ENCODE measurements at places on chromosomes 5 and 9.
A peak's percentile ranks its signal among the peaks of the same experiment; 100 is the strongest.

- DNase-seq = no peak
These were observed 49.2 kb upstream of the PPP1R2B start for GRCh38 chr5:156800929-156801328.

DNA sequence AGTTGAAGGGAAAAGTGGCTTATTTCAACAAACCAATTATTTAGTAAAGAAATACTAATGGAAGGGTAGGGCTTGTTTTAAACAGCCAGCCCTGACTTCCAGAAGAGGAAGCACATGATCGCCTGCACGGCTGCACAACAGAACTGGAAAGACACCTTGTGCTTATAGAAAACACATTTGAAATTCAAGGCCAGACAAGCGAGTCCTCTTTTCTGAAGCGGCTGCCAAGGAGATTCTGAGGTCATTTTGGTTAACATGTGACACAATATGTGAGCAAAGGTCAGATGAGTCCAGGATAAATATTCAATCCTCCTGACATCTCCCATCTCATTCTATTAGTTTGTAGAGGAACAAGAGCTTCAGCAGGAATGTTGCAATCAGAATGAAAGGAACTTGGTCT is 461.4 kb upstream of the ST8SIA4 start:
- DNase-seq = no peak

- DNase-seq = no peak
These were observed 50.6 kb downstream of the DEPDC1B start for GRCh38 chr5:60649288-60649917.

GRCh38 chr9:4592295-4592694 is 69.8 kb upstream of the PLPP6 start:
- DNase-seq = no peak

GRCh38 chr9:38482918-38483592 is 58.8 kb upstream of the IGFBPL1 start:
- no peak for DNase-seq

DNA sequence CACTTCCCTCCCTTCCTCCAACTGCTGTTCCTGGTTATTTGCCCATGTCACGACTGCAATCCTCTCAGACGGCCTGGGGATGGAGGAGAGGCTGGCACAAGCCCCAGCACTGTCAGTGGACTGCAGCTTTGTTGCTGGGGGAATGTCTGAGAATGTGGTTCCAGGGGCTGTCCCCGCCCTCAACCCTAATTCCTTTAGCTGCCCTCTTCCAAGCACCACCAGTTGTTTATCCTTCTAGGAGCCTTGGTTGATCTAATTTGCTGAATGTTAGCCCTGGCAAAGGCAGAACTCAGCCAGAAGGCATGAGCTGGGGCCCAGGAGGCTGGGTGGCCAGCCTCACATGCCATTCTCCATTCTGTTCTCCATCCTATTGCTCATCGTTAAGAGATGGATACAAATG is 51.6 kb downstream of the ADAM19 start:
- no peak for DNase-seq

DNA sequence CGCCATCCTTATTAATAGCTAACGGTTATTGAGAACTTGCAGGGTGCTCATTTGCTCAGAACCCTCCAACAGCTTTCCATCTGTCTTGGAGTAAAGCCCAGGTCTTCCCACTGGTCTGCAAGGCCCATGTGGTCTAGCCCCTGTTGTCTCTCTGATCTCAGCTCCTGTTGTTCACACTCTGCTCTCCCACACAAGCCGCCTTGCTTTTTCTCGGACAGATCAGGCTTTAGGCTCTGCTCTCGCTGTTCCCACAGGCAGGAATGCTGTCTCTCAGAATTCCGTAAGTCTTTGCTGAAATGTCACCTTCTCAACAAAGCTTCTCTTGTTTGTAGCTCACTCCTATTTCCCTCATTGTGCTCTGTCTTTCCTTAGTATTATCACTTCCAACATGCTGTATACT is 34.3 kb downstream of the GPR107 start:
- no peak for DNase-seq

- no peak for DNase-seq
These were observed 66.2 kb downstream of the NDST1 start for GRCh38 chr5:150573867-150574817.

DNA sequence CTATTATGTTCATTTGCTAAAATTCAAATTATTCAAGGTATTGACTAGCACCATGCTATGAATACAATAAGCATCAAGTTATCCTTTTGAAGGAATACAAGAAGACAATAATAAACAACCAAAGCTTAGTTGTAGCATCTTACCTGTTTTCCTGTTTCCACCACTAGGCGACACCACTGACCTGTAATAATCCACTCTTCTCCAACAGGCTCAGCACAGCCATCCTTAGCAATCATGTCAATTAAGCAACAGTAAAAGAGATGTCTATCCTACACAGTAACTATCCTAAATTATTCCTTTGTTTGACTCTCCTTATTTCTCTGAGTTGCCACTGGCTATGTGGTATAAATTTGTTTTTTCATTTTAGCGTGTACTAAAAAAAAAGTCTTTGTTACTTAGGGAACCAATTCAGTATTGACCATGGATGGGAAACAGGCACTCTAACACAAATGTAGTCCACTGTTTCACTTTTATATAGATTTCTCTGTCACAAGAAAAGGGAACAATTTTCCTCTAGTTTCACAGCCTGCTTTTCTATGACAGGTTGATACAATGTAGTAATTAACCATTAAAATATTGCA is 46.2 kb downstream of the PCA3 start:
- peak; percentile 11 for DNase-seq

- peak; percentile 29 for DNase-seq
These were observed 2.2 kb downstream of the GABRB2 start for GRCh38 chr5:161544350-161544765.

DNA sequence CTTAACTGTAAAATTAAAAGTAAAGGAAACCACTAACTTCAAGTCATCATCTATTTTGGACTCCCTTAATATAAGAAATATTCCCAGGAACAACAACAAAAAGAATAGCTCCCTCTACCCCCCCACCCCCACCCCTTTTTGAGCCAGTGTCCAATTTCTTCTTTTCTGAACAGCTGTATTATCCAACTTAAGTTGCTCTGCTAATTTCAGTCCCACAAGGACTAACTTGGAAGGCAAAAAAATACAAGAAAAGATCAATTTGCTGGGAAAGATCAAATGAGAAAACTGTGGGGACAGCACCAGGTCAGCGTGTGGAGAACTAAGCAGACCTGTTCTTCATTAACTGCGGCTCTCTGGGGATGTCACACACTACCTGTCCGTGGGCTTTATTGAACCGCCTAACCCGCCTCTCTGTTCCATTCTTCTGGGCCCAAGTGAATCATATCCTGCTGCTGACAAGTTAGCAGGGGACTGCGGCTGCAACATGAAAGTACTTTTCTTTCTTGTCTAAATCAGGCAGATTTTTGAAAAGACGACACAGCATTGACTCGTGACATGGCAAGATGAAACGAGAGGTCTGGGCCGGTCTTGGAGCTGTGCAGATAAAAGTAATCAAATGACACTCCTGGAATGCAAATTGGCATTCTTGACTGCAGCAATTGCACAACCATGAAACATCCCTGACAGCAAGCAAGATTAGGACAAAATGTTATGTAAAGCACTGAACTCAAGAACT is 2.7 kb downstream of the BNC2 start:
- no peak for DNase-seq

- DNase-seq = no peak
These were observed 433.0 kb downstream of the DNAH5 start for GRCh38 chr5:13511442-13511841.

DNA sequence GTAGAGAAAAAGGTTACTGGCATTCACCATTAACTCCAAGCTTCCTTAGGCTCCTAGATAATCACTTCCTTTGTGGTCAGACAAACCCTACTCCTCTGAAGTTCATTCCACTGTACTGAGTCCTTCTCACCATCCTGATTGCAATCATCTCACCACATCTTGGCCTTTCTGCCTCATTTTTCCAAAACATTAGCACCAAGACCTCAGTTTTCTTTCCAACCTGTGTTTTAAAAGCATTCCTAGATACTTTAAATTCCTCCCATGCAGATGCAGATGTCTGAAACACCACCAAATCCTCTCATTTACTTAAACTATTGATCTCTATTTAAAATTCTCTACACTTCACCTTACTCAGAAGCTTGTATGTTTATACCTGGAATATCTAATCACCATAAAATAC is 961.3 kb upstream of the CTNND2 start:
- DNase-seq = no peak

DNA sequence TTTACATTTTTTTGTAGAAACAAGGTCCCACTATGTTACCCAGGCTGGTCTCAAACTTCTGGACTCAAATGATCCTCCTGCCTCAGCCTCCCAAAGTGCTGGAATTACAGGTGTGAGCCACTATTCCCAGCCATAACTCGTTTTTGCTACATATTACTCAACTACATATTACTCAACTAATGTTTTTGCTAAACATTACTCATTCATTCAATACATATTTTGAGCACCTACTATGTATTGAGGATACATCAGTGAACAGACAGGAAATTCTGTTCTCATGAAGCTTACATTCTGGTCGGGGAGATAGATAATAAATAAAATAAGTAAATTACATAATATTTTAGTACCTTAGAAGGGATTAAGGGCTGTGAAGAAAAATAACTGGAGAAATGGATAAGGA is 34.9 kb upstream of the STOM start:
- DNase-seq = no peak

DNA sequence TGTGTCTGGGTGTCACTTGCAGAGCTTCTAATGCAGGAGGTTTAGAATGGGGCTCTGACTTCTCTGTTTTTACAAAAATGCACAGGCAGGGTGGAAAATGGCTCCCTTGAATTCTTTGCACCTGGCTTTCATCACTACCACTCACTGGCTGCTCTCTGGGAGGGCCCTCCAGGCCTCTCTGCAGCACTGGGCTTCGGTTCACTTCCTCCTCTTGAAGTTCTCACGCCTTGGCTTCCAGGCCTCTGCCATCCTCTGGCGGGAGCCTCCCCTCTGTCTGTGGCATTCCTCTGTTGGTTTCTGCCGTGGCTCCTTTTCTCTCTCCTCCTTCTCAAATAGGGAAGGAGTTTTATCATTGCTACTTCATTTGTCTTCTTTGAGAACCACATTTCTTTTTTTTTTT is 2.8 kb upstream of the PRLR start:
- DNase-seq = no peak

DNA sequence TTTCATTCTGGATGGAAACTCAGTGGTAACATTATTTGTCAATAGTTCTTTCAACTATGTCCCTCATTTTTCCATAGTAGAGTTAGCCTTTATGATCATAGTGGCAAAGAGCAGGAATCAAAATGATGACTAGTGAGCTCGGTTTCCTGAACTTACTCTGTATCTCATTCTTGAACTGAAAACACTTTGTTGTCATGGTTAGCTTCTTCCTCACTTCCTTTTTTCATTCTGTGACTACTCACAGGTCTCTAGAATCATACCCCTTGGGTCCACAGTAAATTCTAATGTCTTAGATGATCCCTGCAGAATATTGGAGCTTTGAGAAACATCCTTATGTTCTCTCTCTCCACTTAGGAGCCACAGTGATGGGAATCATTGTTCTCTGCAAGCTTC is 29.4 kb upstream of the RECK start:
- DNase-seq = no peak

DNA sequence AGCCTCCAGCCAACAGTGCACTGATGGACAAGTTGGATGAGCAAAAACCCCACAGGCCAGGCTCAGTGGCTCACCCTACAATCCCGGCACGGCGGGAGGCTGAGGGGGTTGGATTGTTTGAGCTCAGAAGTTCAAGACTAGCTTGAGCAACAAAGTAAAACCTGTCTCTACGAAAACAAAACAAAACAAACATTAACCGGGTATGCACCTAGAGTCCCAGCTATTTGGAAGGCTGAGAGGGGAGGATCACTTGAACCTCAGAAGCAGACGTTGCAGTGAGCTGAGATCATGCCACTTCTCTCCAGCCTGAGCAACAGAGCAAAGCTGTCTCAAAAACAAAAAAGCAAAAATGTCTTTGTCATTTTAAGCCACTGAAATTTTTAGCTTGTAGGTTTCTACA is 55.1 kb upstream of the DMRT1 start:
- no peak for DNase-seq

DNA sequence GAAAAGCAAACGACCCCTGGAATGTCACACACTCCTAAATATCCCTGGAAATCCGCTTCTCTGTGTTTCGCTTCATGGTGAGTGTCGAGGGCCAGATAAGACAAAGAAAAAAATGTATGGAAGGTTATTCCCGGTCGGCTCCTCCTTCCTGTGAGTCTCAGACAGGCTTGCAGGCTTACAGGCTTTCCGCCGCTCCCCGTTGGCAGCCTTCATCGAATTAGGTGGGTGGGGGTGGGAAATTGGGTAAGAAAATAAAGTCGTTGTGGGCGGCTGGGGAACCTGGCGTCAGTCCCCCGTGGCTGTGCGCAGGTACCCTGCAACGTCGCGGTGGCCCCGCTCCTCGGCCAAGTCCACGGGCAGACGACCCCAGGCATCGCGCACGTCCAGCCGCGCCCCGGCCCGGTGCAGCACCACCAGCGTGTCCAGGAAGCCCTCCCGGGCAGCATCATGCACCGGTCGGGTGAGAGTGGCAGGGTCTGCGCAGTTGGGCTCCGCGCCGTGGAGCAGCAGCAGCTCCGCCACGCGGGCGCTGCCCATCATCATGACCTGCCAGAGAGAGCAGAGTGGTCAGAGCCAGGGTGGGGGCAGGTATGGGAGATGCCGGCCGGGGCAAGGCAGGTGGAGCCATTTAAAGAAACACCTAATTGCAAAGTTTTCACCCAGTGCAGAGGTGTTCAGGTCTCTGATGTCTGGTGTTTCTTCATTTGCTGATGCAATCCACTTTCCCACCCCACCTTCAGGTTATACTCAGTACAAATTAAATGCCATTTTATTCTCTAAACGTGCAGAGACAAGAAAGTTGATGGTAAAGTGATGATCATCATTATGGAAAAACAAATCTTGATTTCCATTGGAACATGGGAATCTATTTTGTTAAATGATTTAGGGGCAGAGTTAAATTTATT is 3.2 kb downstream of the CDKN2B start:
- DNase-seq = no peak
